ENCODE measurements at places on chromosomes 12 and 14. TPM values are rescaled to one million over a fixed set of nuclear protein-coding genes. Genes with fewer than 3 reads are reported as not detected.

- no peak for DNase-seq
These were observed 155.2 kb upstream of the E2F7 start for GRCh38 chr12:77220586-77220985.

The PRKD1 gene
- polyA plus RNA-seq: 26.7 TPM

DNA sequence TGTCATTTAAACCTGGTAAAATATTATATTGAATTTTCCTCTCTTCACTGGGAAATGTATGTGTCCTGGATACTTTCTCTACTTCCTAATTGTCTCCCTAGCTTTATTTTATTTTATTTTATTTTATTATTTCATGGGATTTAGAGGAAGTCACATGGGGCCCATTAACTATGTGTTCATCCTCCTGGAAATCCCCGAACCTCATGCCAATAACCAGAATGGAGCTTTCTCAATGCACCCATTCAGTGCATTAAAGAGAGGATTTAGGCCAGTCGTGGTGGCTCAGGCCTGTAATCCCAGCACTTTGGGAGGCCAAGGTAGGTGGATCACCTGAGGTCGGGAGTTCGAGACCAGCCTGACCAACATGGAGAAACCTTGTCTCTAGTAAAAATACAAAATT lies 1.3 kb upstream of the RPGRIP1 start:
- DNase-seq: no peak

DNA sequence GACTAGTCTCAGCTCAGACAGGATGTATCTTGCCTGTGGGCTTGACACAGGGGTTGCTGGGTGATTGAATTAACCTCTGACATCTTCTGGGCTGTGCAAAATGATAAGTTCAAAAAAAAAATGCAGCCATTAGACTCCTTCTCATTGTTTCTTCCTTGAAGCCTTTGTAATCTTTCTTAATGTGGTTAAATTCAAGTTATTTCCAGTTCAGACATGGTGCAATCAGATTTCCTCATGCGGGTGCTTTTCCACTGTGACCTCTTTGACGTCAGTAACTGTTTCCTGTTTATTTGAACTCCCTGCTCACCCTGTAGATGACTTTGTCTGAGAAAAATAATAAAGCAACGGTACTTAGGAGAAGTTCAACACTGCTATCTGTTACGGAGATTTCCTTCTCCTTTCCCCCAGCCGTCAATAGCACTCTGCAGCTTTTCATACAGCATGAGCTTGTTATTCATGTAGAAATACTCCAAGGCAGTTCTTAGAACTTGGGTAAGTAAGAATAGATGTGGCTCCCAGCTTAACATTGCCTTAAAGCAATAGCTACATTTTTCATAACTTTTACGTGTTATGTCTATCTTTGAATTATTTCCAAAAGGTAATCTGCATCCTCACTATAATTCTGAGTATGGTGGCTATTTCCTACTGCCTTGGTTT lies 155.5 kb downstream of the PRKCH start:
- DNase-seq: no peak

The GARIN6 gene
- not detected for polyA plus RNA-seq

DNA sequence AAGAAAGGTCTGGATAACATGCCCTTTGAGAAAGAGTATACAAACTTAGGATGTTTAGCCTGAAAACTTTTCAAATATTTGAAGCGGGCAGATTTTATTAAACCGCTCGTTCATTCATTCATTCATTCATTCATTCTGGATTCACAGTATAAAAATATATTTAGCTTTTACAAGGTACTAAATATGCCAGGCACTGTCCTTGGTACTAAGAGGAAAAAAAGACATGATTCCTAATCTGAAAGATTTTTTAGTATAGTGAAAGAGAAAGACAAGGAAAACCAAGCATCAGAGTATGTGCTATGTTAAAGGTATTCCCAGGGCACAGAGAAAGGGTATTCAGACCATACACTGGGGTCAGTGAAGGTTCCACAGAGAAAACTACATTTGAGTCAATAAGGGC lies 299.7 kb downstream of the BCAT1 start:
- DNase-seq: no peak

DNA sequence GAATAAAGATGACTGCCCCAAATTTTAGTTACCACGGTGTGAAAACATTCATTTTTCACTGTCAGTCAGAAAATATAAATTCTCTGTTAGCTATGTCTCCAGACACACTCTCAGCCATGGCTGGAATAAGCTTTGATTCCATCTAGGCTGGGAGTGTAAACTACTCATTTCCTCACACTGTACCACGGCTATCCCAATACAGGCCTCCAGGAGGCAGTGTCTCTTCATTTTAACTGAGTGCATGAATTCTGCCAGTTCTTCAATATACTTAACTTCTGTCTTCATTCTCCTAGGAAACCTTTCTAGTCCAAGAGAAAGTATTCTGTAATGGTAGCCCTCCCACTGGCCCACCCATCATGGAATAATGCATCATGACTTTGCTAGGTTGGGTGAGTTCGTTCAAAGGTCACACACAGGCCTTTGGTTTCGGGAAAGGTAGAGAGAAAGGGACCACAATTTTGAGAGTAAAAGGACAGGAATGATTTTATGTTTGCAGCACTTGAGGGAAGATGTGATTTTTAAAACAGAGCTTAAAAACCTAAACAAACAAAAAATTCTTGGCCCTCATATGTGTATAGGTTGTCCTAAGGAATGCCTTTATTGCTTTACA lies 381.1 kb downstream of the SEC23A start:
- peak; percentile 42 for DNase-seq

DNA sequence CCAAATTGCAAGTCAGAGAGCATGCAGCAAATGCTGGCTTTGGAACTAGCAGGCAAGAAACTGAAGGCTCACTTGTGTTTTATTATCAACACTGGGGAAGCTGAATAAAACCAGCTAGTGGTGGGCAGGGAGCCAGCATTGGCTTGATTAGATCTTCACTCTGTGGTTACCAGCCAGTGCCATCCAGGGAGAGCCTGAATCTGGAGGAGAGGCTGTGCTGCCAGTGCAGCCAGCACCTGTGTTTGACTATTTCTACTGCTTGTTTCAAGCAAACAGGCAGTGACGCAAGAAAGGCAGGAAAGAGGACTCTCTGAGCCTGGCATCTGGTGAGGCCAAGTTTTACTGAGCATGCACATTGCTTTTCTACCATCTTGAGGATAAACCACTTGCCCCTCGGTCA lies 247.0 kb downstream of the PHLDA1 start:
- DNase-seq: no peak

The SUDS3 gene
- polyA plus RNA-seq: 26.5 TPM

GRCh38 chr14:44767646-44768173 lies 194.0 kb downstream of the KLHL28 start:
- no peak for DNase-seq

The PLEKHH1 gene
- polyA plus RNA-seq: 53.5 TPM

The KRT6C gene
- not detected for polyA plus RNA-seq

The B4GALNT1 gene
- 6.1 TPM for polyA plus RNA-seq

DNA sequence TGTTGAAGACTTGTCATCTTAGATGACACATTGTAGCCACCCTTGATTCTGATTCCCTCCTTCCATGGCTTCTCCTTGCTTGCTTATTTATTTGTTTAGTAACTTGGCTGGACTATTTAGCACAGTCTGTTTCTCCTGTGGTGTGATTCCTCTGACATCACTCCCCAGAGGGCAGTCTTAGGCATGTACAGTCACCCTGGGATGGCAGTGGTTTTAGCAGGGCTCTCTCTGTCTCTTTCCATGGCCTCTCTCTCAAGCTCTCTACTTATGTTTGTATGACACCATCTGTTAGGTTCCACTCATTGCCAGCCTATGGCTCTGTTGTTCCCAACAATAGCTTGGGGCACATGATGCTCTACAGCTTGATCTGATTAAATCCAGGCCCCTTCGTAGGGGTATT lies 158.3 kb downstream of the ADGRD1 start:
- DNase-seq: no peak

DNA sequence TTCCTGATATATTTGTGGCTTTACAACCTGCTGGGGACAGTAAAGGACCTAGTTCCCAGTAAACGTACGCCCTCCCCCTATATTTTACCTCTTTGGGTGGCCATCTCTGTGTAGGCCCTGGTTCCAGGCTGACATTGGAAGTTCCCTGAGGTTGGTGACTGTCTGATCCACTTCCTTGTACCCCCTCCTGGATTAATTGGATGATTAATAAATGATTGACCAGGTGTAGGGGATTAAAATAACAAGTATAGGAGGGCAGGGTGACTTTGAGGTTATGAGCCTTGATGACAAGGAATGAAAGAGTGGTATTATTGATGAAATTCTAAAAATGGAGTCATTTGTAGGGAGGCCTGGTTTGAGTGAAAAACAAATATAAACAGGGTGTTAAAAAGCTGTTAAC lies 9.6 kb downstream of the SUSD6 start:
- DNase-seq: no peak

The SLC17A8 gene
- 0.19 TPM for polyA plus RNA-seq

- DNase-seq: no peak
These were observed 99.2 kb downstream of the BEGAIN start for GRCh38 chr14:100488057-100488456.

DNA sequence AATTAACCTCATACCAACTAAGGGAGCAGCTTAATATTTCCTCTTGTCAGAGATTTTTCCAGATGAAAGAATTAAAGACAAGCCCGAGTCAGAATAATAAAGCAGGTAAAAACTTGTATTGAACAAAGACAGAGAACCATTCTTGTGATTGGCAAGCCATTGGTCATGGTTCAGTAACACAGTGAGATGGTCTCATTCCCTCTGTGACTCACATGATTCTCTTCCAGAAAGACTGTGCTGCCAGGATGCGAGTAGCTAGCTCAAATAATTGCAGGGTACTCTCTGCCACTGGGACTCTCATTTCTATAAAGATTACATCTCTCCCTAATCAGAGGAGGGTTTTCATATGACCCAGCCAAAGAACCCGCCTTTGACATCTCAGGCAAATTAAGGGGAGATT lies 179.4 kb downstream of the PHLDA1 start:
- no peak for DNase-seq

DNA sequence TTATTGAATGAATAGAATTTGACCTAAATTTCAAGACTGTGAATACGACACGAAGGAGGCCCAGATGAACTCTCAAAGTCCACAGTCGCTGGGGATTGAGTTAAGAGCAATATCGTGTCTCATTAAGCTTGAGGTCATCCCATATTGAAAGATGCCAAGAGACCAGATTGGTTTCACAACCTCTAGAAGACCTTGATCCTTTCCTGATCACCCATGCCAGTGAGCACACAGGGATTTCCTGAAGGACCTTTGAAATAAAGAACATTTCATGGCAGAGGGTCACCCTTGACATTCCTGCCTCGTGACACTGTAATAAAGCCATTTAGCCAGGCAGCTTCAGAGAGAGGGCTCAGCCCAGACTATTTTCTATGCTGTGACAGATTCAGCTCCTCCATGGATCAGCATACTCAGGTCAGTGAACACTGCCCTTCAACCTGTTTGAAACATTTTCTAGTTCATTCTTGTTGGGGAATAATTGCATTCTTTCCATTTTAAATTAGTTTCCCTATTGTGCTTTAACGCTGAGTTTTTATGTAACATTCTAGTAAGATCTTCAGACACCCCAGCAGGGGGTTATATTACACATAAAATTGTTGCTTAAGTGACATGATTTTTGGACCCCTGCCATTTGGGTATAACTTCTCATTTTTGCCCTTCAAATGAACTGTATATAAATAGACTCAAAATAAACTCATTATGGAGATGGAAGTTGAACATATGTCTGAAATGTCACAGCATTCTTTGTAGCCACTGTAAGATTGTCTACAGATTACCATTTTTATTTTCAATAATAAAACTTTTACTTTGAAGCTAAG lies 213.2 kb downstream of the C12orf50 start:
- DNase-seq: no peak

DNA sequence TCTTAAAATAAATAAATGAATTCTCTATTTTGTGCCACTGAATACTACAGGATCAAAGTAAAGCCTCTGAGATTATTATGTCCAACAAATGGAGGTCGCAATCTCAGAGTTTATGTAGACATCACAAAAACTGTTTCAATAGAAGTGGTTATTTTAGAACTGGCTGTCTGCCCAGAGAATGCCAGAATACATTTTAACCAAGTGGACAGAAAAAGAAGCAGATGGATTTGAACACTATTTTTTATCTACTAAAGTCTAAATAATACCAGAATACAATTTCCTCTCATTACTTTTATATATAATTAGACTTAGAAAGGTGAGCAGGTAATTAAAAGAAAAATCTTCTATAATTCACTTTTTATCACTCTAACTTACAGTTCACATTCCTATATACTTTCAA lies 118.3 kb downstream of the MED13L start:
- DNase-seq: no peak

DNA sequence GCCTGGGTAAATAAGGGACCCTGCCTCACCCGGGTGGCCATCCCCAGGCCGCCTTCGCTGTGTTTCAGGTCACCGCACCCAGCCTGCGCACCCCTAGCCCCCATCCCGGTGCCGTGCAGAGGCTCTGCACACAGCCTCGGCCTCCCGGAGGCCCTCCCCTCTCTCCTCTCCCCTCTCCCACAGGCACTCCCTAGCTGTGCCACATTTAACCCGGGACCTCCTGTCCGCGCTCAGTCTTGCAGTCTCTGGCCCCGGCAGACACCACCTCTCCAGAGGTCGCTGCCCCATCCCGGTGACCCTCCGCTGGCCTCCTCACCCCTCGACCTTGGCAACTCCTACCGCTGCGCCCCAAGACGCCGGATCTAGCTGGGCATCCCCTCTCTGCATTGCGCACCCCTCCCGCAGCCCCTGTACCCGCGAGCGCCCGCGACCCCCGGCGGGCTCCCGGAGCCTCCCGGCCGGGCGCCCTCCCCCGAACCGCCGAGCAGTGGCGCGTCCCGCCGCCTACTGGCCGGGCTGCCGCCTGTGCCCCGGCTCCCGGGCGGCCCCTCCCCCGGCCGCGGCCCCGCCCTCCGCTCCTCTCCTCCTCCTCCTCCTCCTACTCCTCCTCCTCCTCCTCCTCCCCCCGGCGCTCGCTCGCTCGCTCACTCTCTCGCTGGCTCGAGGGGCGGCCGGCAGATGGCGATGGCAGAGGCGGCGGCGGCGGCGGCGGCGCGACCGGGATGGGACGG lies 120.7 kb downstream of the AACS start:
- DNase-seq: peak; percentile 54

DNA sequence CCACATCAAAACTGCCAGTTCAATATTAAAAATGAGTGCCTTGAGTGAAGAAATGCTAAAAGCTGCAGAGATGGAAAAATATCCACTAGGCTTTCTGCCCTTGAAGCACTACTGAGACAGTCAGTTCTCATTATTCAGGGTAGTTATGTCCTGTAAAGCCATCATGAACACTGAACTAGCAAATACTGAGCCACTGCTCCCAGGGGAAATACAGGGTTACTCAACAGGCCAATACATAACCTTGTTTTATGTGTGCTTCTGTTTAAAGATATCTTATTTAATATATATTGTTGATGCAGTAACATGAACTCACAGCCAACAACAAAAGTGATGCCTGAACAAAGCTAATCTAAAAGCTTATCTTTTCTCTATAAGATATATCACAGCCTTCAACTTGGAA lies 3.3 kb downstream of the RAD52 start:
- DNase-seq: no peak
